Fibroblast of the aortic adventitia (primary cell): ENCODE measurements at places on chromosomes 7 and 10. TPM values are rescaled to one million over a fixed set of nuclear protein-coding genes. Genes with fewer than 3 reads are reported as not detected.
A peak's percentile ranks its signal among the peaks of the same experiment; 100 is the strongest.

- DNase-seq = no peak
Observed at GRCh38 chr10:110007161-110007700, 553 bp upstream of the ADD3 start.

DNA sequence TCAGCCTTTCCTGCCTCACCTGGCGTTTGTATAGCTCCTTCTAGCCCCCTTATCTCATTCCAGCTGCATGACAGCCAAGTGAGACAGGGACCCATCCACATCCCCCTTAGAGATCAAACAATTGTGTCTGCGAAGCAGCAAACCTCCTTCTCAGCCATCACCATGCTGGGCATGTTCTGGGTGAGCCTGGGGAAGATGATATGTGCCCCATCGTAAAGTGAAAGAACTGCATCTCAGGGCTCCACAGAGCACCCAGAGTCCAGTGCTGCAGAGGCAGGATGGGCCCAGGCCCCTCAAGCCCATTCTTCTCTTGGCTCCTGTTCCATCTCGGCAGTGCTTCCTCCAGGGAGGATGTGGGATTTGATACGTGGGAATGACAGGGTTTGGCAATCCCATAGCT lies 43.2 kb downstream of the FIGNL1 start:
- DNase-seq = no peak

Gene JCAD
- total RNA-seq = 2.3 and 27.9 TPM in 2 replicates

Gene DYNC1I1
- 0.54 and 9.9 TPM in 2 replicates for total RNA-seq

Gene NXPH1
- total RNA-seq = not detected in 2 replicates

- DNase-seq = no peak
Observed at GRCh38 chr10:5325076-5325475, 39.7 kb upstream of the UCN3 start.

DNA sequence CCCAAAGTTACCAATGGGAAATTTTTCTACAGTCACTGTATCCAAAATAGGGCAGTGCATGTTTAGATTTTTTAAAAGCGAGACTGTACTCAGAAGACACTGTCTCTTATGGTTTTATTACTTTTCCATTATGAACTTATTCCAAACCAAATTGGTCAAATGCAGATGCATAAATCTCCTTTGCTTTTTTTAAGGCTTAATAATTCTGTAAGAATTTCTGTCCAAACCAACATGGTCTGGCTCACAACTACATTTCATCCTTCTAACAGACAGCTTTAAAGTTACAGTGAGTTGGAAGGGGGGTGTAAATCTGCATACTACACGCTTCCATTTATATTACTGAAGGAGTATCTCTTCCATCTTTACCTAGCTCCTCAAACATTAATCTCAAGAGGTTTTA lies 199.2 kb downstream of the SLC25A13 start:
- DNase-seq = no peak

DNA sequence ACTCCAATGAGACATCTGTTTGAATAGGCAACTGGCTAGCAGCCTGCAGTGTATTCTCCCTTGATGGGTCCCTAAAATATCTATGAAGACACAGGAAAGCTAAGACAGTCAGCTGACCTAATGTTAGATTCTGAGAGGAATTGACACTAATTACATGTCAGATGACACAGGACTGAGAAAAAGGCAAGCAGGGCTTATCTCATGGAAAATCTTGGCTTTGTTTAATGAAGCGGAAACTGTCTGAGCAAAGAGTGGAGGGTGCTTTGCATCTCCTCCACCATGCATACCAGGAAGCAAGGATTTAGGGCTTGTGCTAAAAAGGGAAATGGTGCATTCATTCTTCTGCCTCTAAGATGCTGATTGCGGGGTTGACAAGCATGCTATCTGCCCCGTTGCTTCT lies 135.5 kb upstream of the GLI3 start:
- no peak for DNase-seq

DNA sequence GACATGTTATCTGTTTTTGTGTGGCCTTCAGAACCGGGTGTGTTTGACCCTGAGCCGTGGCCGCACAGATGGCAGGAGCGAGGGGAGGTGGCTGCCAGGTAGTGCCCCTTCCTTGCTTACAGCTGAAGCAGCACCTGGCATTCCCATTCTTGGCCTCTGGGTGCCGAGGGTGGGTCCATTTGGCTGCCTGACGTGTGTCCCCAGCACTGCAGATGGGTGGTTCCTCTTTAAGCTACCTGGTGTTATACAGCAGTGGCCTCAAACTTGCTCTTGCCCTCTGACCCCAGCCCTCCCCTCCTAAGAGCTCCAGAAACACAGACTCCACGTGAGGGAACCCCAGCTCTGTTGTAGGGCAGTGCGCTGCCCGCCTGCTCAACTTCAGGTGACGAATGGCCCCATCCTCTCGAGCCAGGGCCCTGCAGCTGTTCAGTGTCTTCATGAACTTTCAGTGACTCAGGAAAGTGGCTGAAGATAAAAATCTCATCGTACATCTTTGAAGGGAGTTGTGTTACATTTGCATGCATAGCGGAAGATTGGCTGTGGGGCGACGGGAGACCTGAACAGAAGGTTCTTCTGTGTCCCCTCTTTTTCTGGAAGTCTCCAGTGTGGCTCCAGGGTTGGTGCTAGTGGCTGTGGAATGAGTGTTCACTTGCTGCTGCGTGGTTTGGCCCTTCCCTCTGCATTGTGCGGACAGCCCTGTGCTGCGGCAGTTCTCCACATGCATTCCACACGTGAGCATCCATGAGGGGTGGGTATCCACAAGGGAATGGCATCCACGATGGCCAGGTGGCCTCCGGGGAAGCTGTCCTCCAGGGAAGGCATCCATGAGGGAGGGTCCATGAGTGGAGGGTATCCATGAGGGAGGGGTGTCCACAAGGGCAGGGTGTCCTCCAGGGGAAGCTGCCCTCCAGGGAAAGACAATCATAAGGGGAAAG lies 91.6 kb downstream of the INPP5A start:
- no peak for DNase-seq

- DNase-seq = no peak
Observed at GRCh38 chr7:51611937-51612336, 295.3 kb upstream of the COBL start.

Gene GRB10
- total RNA-seq = 20.1 and 39.1 TPM in 2 replicates

Gene FKBP9
- total RNA-seq = 387 and 831 TPM in 2 replicates

GRCh38 chr10:111137007-111137406 lies 60.2 kb downstream of the ADRA2A start:
- DNase-seq = no peak

GRCh38 chr7:127845522-127846214 lies 185.6 kb downstream of the LRRC4 start:
- DNase-seq = peak; percentile 9

DNA sequence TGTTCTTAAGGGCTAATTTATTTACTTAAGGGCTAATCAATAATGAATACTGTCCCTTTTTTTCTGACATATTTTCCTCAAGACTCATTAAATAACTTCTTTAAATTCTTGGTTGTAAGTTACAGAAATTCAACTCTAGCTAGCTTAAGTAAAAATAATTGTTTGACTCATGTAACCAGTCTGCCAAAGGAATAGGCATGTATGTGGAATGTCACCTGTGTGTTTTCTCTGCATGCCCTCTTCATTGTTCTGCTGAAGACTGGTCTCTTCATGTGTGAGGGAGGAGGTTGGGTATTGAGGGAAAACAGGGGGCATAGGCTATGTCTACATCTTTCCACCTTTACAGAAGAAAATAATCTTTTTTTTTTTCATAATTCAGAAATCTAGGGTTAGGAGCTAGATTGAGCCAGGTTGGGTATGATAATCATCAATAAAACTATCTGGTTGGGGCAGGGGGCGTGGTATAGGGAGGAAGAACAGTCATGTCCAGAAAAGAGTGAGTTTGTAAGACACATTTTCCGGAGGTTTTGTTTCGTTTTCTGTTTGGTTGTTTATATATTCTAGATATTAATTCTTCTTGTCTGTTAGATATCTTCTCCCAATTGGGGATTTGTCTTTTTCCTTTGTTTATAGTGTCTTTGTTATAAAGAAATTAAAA lies 37.9 kb downstream of the EXOC4 start:
- peak; percentile 25 for DNase-seq

DNA sequence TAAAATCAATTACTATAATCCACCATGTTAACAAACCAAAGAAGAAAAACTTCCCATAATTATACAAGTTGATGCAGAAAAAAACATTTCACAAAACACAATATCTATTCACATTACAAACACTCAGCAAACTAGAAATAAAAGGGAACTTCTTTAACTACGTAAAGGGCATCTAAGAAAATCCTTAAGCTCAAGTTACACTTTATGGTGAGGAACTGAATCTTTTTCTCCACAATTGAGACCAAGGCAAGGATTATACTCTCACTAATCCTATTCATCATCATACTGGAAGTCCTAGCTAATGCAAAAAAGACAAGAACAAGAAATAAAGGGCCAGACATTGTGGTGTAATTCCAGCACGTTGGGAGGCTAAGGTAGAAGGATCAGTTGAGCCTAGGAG lies 159.9 kb downstream of the ZNF365 start:
- no peak for DNase-seq

Gene ITGB1
- 2,201 and 3,050 TPM in 2 replicates for total RNA-seq

- DNase-seq = no peak
Observed at GRCh38 chr10:115833119-115833518, 439.9 kb downstream of the GFRA1 start.

Gene CDNF
- 1.2 and 2.4 TPM in 2 replicates for total RNA-seq

Gene LIPM
- 0.82 TPM in 1 of 2 replicates, not detected in the other for total RNA-seq

DNA sequence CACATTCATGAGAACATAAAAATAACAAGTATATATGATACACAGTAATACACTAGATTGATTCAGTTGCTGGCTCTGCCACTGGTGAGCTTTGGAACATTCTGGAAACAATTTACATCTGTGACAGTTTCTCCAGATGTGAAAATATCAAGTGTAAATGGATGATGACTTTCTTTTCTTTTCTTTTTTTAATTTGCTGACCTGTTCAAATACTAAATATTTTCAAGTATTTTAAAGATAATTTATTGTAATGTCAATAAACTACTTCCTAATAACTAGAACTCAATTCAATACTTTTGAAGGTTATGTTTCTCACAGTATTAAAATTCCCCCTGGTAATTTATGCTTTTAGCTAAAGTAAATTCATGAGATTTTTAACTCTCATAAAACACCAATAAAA lies 180.3 kb downstream of the CRPPA start:
- DNase-seq = no peak

DNA sequence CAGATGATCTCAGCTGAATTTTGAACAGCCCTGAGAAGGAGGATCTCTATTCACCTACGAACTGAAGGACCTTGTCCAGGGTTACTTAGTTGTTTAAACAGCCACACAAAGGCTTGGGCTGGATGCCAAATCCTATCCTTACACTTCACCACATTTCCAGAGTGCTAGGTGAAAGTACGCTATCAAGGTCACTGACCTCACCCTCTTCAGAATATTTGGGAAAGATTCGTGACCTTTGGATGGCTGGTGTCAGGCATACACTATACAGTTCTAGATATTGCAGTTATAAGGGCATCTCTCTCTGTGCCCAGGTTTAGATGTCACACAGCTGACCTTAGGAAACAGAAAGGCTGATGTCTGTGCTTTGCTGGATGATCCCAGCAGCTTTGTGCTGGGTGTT lies 61.2 kb upstream of the ABLIM1 start:
- no peak for DNase-seq

DNA sequence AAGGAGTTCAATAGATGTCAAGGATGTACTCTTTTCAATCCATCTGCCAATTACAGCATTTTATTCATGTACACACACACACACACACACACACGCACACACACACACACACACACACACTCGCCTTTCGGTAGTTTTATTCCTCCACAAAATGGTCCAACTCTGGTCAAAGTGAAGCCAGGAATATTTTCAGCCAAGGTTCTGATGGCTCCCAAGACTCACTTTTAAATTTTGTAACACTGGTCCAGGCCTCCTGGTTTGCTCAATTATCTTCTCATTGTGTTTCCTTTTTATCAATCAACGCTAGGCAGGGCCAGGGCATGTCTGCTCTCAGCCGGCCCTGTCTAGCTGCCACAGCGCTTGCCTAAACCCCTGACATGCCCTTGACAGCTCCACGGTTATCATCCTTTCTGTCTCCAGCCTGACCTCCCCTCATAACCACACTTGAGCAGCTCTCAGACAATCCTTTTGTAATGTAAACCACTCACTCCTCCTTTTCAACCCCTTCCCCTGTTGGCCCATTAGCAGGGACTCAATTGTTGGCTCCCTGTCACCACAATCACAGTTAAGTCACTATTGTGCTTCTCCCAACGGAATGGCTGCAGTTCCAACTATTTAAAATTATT lies 115.1 kb downstream of the ICA1 start:
- no peak for DNase-seq

Gene ASB15
- not detected in 2 replicates for total RNA-seq

Gene HOXA4
- total RNA-seq = 0.57 and 0.99 TPM in 2 replicates

Gene VWDE
- total RNA-seq = 0.08 and 0.09 TPM in 2 replicates

Gene FRAT1
- 1.5 and 5.6 TPM in 2 replicates for total RNA-seq

DNA sequence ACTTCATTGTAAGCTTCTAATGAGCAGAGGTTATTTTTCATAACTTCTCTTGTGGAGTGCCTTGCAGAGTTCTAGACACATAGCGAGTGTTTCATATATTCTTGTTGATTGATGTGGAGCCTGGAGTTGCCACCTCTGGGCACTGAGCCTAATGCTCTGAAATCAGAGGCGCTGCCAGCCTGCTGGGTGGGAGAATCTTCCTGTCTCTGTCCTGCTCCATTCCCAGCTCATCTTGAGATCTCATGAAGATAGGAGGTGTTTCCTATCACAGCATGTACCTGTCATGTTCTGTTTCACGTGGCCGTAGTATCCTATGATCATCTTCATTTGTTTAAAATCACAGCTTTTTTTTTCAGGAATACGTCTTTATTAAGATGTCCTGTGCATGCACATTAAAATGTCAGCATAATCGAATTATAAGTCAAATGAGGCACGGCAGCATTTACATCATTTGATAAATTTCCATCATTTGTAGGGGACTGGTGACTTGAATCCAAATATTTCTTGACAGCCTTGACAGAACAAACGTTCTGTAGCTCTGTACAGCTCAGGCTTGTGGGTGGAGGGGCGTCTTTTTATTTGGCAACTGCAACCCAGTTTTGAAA lies 393.0 kb downstream of the PHTF2 start:
- no peak for DNase-seq

GRCh38 chr7:108196004-108196403 lies 65.8 kb upstream of the LAMB4 start:
- DNase-seq = peak; percentile 29

Gene FKBP6
- total RNA-seq = not detected in 2 replicates

DNA sequence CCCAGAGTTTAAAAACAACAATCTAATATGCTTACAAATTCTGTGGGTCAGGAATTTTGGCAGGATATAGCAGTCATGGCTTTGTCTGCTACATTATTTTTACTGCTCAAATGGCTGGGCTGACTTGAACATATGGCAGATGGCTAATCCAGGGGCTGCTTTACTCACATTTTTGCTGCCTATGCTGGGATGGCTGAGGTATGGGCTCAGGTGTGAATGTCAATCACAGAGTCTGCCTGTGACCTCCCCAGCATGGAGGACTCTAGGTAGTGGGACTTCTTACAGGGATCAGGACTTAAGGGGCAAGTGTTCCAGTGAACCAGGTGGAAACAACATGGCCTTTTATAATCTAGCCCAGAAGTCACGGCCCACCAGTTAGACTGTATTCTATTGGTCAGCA lies 4.4 kb upstream of the FKBP9 start:
- no peak for DNase-seq
